Activated CD4-positive, alpha-beta T cell treated with anti-CD3 and anti-CD28 coated beads for 1 hour (primary cell): ENCODE measurements at places on chromosomes 2 and 18.
A peak's percentile ranks its signal among the peaks of the same experiment; 100 is the strongest.

GRCh38 chr2:75605770-75606529 is 40.6 kb upstream of the MRPL19 start:
- DNase-seq = no peak

GRCh38 chr2:102698369-102699111 is 63.3 kb upstream of the TMEM182 start:
- DNase-seq = no peak

GRCh38 chr18:23934252-23934651 is 80.3 kb upstream of the TTC39C start:
- no peak for DNase-seq

DNA sequence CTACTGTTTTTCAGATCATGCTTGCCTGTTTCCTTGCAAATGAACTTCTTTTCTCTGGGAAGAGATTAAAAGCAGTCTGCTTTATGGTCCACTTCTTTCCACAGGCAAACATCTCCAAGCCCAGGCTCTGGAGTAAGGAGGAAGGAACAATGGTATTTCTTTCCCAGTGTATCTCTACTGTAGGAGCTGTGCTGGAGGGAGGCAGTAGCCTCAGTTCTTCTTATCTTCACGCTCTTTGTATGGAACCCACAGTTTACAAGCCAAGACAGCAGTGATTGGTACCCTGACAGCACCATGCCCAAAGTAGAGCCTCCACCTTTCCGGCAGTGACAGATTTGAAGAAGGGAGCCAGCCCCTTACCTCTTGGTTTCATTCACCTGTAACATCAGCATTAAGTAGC is 35.2 kb downstream of the SPOPL start:
- DNase-seq = no peak

GRCh38 chr2:27249891-27250651 is 12.8 kb downstream of the SLC30A3 start:
- DNase-seq = peak; percentile 27

DNA sequence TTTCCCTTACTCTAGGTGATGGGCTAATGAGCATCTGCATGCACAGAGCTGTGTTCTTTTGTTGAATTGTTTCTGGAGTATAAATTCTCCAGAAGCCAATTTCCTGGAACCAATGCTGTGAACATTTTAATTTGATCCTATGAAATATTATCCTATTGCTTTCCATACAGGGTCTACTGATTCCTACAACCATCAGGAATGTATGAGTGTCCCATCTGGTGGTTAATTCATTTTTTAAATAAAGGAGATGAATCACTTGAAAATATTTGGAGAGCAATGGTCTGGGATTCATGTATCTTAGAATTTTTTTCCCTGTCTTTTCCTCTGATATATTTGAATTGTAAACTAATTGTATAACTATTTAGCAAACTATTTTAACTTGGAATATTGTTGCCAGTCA is 14.0 kb downstream of the KIF5C start:
- no peak for DNase-seq

- no peak for DNase-seq
Observed at GRCh38 chr18:7414459-7414858, 152.7 kb upstream of the PTPRM start.

- no peak for DNase-seq
Observed at GRCh38 chr2:3470166-3470651, 49.1 kb downstream of the ADI1 start.
